IMR-90 (cell line): ENCODE measurements at places on chromosomes 11 and 22.
A peak's percentile ranks its signal among the peaks of the same experiment; 100 is the strongest.

GRCh38 chr11:56848141-56848809 lies 99.8 kb upstream of the OR9G4 start:
- DNase-seq = no peak

- peak; percentile 41 for DNase-seq
These were observed 65.2 kb downstream of the CSTPP1 start for GRCh38 chr11:47001781-47002181.

DNA sequence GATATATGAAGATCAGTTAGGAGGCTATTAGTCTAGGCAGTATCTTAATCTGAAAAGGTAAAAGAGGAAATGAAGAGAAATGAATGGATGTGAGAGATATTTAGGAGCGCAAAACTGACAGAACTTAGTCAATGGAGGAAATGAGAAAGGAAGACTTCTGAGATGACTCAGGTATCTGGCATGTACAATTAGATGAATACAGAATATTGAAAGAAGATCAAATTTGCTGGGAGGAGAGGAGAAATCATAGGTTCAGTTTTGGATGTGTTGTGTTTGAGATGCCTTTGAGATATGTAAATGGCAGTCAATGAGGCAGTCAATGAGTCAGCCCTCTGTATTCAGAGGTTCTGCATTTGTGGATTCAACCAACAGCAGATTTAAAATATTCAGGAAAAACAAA lies 42.9 kb upstream of the GAB2 start:
- peak; percentile 71 for DNase-seq

GRCh38 chr11:113105592-113105991 lies 144.4 kb downstream of the NCAM1 start:
- DNase-seq = no peak

GRCh38 chr22:39248254-39248653 lies 3.5 kb upstream of the PDGFB start:
- no peak for DNase-seq

- DNase-seq = no peak
These were observed 880.0 kb downstream of the BRD1 start for GRCh38 chr22:48947636-48948035.

DNA sequence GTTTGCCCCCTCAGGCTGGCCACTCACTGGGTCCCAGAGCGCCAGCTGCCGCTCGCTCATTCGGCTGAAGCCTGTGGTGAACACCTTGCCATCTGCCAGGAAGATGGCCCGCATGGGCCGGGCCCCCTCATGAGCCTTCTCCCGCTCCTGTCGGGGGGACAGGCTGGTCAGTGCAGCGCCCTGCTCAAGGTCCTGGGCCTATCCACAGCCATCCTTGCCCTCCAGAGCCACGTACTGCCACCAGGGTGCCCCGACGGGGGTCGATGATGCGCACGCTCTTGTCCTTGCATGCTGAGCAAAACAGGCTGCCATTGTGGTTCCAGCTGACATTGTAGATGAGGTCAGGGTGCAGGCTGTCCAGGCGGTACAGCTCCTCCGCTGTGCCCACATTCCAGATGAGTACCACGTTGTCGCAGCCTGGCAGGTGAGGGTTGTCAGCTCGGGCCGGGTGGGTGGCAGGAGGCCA lies 2.1 kb downstream of the CORO1B start:
- no peak for DNase-seq

- DNase-seq = no peak
These were observed 405.4 kb upstream of the FAT3 start for GRCh38 chr11:91819195-91819594.
